Activated CD4-positive, alpha-beta T cell treated with anti-CD3 and anti-CD28 coated beads for 24 hours (primary cell): ENCODE measurements at places on chromosomes 5 and 9.

- DNase-seq: no peak
These were observed 59.5 kb downstream of the MVB12B start for GRCh38 chr9:126386088-126386487.

- no peak for DNase-seq
These were observed 330.7 kb downstream of the PTPRD start for GRCh38 chr9:10282084-10282483.

- DNase-seq: no peak
These were observed 708.6 kb upstream of the ZNF608 start for GRCh38 chr5:125455041-125455440.

DNA sequence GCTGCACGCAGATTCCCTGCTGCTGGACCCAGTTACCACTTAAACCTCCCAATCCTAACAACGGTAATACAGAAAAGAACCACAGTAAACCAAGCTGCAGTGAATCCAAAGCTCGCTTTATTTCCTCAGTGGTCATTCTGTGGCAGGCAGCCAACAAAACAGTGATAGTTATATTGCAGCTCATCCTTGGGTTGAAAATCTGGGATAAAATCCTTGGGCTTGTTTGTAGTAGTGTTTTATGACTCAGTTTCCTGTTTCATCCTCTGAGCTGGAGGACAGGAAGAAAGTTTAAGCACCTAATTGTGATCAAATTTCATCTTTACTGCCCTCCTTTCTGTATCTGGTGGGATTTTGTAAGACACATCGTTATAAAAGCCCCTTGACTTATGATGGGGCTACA, 31.4 kb downstream of the HMGCR start:
- no peak for DNase-seq

DNA sequence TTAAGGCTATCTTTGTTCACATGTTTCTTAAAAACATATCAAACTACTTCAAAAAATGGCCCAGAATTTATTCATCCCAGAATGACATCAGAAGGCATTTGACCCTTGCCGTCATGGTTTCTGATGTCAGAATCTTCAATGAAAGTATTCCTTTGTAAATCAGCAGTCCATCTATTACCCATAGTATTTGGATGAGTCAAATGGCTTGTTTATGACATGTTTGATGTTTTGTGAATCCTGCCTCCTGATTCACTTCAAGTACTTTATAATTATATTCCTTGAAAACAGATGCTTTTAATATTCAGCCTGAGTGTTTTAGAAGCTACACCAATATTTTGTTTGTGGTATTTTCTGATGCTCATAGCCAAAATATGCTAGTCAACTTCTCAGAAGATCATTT, 200.8 kb upstream of the MEF2C start:
- DNase-seq: no peak

GRCh38 chr9:32968101-32969011, 33.1 kb downstream of the APTX start:
- DNase-seq: peak; percentile 33

DNA sequence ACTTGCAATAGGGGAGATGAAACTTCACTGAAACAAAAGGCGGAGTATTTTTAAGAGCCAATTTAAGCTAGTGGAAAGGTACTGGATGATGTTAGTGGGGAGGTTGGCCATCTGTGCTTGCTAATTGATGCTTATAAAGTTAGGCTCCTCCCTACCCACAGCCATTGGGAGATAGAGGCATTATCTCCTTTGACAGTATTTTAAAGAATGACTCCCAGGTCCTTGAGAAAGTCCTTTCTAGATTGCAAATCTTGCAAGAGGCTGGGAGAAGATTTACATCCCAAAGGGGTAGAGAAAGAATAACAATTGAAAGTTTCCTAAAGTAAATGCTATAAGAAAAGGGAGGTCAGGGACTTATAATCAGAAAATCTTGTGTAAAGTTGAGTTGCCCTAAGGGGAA, 282.6 kb downstream of the BRINP1 start:
- DNase-seq: no peak

DNA sequence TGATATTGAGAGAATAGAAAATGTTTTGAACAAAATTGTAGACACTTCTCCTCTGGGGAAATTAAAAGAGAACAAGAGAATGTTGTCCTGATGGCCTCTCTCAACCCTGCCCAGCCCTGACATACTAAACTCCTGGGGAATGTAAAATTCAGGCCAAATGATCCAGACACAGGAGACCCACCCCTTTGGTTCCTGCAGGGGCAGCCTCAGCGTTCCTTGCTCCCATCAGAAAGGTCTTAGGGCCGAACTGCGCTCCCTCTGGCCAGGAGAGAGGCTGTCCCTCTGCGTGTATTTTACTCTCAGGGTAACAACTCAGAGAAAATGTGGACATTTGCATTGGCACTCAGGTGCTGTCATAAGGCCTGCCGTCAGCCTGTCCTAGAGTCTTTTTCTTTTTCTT, 616.3 kb upstream of the KLF4 start:
- no peak for DNase-seq

DNA sequence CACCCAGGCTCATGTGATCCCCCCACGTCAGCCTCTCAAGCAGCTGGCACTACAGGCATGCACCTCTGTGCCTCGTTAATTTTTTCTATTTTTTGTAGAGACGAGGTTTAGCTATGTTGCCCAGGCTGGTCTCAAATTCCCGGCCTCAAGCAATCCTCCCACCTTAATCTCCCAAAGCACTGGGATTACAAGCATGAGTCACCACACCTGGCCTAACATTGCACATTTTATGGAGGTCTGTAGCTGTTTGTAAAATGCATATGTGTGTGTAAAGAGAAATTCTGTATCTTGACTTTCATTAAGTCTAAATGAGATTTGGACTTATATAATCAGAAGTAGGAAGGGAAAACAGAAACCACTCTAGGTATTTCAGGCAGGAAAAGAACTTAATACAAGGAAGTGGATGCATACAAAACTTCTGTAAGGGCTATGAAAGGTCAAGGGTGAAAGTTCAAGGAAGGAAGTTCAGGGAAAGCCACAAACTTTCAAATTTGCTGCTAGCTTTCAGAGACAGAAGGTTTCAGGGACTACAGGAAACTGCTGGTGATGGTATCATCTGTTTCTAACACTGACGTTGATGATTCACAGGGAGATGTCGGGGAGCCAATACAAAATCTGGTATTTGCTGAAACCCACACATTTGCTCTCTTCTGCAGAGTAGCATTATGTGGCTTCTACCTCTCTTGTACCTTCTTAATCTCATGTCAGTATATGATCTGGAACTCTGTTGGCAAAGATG, 209.4 kb downstream of the PIK3R1 start:
- no peak for DNase-seq

GRCh38 chr5:57887851-57888621, 405.4 kb upstream of the ACTBL2 start:
- DNase-seq: no peak

DNA sequence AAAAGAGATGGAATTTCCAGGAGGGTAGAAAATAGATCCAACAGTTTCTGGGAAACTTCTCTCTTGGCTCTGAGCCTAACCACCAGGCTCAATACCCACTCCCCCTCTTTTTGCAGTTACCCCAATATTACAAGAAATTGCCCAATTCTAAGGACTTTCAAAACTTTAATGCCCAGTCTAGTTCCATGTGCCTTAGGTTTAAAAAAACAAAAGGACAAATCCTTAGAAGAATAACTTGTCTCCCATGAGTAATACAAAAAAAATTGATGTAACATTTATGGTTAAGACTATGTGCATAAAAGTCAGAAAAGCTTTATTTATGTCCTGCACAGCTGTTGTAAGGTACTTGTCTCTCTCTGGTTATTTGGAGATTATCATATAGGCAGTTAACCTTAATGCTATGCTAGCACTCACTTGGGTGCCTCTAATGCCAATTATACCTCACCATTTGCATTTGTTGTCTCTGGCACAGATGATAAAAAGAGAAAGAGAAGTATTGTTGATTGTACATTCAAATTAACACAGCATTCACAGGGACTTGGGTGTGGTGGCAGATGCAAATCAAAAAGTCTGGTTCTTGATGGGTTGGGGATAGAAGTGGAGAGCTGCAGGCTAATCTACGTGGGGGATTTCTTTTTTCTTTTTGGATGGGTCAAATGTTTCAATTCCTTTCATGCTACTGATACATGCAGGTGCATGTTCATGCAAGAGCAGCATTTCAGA, 159.4 kb downstream of the PIK3R1 start:
- no peak for DNase-seq

GRCh38 chr5:90519081-90519480, 10.3 kb downstream of the LYSMD3 start:
- DNase-seq: no peak

GRCh38 chr9:88826771-88827181, 164.5 kb upstream of the S1PR3 start:
- no peak for DNase-seq

DNA sequence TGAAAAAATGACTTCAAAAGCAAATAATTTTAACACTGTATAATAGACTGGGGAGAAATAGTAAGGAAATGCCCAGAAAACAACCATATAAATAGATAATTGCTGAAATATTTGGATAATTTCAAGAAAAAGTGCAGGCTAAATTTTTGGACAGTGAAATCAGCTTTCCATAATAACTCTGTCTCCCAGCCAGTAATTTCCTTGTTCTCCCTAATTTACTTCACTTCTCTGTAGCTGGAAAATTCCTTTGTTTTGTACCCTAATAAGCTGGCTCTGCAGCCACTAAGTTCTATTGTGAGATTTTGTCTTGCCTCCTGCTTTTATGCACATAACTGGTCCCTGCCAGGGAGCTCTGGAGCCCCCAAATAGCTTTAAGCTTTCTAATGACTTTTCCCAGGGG, 27.7 kb downstream of the PRDM6 start:
- no peak for DNase-seq

DNA sequence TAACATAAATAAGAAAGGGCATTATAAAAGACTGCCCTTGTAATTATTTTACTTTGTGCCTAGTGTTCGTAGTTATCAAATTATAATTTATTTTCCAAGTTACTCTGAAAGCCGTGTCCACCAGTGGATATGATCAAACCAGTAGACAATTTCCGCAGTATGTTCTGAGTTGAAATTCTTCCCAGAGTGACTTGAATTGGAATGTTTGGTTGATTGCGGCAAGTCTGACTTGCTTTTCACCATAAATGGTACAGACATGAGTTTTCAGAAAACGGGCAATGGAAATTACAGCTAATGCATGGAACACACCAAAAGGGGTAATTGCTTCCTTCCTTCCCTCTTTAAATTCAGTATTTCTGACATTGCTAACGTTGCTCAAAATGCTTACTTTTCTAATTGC, 56.6 kb downstream of the CHSY3 start:
- DNase-seq: no peak

- no peak for DNase-seq
These were observed 38.1 kb upstream of the IL17B start for GRCh38 chr5:149416987-149417710.

DNA sequence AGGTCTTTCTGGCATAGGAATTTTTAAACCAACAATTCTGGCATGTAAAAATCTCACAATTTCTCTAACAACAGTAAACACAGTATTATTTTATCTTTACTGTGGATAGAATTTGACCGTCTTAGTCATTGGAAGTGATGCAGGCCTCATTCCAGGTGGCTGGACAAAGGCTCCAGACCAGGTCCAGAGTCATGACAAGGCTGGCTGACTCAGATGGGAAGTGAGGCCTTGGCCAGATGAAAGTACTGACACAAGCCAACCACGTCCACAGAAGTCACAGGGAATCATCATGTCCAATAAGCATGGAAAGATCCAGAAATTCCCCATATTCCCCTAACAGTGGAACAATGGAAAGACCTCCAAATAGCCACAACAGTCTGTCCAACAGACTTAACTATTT, 12.4 kb downstream of the SPOCK1 start:
- DNase-seq: no peak

- no peak for DNase-seq
These were observed 24.5 kb upstream of the TOR1B start for GRCh38 chr9:129778469-129778868.

- DNase-seq: no peak
These were observed 117.1 kb downstream of the CMYA5 start for GRCh38 chr5:79806741-79807140.
